GM13977 (cell line): ENCODE measurements at places on chromosomes 3 and 15.

DNA sequence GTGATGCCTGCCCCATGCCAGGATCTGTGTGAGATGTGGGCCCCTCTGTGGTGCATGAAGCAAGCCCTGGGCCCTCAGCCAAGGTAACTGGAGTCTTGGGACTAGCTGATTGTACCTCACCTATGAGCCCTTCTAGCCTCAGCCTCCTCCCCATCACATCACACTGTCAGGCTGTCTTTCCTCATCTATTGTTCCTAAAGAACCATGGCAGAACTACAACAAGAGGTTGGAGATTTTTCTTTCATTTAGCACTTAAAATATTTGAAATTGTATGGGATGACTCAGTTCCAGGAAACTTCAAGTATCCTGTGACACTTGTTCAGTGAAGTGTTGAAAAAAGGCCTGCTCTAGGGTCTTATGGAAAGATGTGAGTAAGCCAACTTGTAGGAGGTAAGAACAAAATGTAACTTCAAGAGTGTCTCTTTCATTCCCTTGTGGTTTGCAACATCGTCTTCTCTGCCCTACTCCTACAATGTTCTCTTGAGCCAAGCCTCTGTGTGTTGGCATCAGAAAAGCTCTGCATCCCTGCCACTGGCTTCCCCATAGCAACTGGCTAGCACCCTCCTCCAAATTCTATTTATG, 58.7 kb upstream of the TIPARP start:
- DNase-seq, result no peak

GRCh38 chr3:195069501-195070251, 201.3 kb downstream of the XXYLT1 start:
- DNase-seq, result no peak

DNA sequence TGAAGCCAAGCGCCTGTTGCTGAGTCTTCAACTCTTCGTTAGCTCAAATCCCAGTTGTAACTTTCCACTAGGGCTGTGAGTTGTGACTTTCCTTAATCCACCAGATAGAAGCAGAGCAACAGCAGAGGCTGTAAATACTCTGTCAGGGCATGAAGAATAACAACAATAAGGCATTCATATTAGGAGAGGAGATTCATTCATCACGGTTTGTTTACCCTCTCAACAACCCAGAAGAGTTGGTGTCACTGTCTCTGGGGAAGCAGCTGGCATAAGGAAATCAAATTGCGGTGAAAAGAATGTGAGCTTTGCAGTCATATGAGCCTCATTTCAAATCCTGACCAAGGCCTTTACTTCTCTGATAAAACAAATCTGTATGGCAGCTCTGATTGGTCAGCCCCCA, 184.8 kb downstream of the SHQ1 start:
- DNase-seq, result no peak

- no peak for DNase-seq
These were observed 199.5 kb downstream of the LPP start for GRCh38 chr3:188353426-188353825.

- DNase-seq, result no peak
These were observed 77.8 kb downstream of the RAB11A start for GRCh38 chr15:65947041-65947440.

- no peak for DNase-seq
These were observed 158.7 kb upstream of the SPRED1 start for GRCh38 chr15:38093931-38094330.

DNA sequence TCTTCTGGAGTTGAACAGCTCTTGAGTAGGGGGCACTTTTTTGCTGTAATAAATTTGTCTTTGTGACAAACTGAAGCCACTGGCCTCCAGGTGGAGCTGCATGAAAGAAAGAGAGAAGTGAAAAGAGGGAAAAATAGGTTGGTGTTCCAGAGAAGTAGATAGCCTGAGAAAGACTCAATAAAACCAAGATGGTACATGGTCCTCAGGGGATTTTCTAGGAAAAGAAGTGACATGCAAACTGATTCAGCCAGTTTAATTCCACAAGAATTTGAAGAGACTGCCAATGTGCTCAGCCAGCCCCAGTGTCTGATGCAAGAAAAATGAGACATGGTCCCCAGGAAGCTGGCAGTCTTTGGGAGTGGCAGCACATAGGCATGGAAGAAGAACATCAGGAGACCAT, 152.7 kb downstream of the CD47 start:
- no peak for DNase-seq

GRCh38 chr3:68424796-68425460, 507.4 kb downstream of the TAFA4 start:
- no peak for DNase-seq

- no peak for DNase-seq
These were observed 337.3 kb upstream of the TBC1D5 start for GRCh38 chr3:18079739-18080138.
